H9 (cell line): ENCODE measurements at places on chromosomes 2 and 18.

DNA sequence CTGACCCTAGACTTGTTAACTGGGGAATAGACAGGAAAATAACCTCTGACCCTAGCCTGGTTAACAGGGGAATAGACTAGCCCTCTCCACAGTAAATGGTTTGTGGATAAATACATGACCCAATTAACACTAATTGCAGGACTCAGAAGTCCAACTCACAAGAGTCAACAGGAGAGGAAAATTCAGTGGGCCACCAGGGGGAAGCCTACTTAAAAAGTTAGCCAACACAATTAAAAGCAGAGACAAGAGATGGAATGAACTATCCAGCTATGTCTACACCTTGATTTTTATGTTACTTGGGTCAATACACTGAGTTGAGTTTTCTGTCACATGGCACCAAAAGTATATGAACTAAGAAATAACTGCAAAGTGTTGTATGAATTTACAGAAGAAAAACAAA lies 158.8 kb upstream of the SLC39A10 start:
- DNase-seq, result peak; percentile 50

DNA sequence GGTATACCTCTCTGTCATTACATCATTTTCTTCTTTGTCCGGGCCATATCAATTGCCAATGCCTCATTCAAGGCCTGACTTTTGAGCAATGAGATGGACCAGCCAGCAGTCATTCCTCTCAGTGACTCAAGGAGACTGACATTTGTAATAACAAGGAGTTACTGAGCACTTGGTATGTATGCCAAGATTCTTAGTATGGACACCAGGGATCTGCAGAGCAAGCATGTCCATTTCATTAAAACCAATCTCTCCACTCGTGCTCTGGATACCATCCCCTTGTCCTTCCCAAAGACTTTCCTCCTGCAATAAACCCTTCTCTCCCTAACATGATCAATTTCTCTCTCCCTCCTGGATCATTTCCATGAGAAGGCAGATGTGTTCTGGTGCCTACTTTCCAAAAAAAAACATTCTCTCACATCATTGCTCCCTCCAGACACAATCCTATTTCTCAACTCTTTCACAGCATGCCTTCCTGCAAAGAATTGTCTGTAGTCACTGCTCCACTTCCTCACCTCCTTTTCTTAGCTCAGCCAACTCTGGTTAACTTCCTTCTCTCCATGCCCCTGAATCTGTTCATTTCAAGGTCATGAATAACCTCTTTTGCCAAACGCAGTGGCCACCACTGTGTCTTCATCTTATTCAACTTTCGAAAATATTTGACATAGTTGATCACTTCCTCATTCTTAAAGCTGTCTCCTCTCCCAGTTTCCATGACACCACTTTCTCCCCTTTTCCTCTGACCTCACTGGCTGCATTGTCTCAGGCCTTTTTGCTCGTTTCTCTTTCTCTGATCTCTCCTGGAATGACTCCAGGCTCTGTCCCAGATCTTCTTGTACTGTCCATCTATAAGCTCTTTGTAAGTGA lies 102.8 kb upstream of the CYP1B1 start:
- no peak for DNase-seq

- no peak for DNase-seq
Measured at GRCh38 chr18:7205346-7205745, 25.5 kb upstream of the LRRC30 start.

GRCh38 chr2:109337221-109337620 lies 208.2 kb downstream of the SH3RF3 start:
- DNase-seq, result peak; percentile 6

GRCh38 chr2:203097735-203098134 lies 83.1 kb downstream of the NBEAL1 start:
- no peak for DNase-seq

GRCh38 chr2:29242621-29243375 lies 127.6 kb downstream of the CLIP4 start:
- DNase-seq, result no peak

DNA sequence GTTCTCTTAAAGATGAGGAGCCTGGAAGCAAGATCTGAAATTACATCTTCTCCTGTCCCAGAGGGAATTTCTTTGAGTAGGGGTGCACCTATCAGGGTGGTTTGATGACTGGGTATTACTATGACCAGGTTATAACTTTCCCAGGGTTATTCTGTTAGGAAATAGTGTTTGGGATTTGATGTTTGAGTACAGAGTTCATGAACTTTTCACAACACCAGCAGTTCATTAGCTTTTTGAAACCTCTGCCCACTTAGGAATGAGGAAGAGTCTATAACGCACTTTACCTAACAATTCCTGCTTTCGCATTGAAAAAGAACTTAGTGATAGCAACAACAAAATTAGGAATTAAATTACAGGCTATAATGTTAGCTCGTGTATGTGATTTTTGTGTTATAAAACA lies 58.6 kb downstream of the ALMS1 start:
- no peak for DNase-seq

- DNase-seq, result peak; percentile 46
Measured at GRCh38 chr2:104866122-104866864, 12.4 kb downstream of the POU3F3 start.

- DNase-seq, result no peak
Measured at GRCh38 chr2:181430406-181431118, 26.6 kb upstream of the ITGA4 start.

GRCh38 chr2:73642338-73643018 lies at the start of gene NAT8:
Gene NAT8, minus strand, starts transcription at chr2:73642422. Its CDS starts 794 bp downstream, at chr2:73641628.
- no peak for DNase-seq

DNA sequence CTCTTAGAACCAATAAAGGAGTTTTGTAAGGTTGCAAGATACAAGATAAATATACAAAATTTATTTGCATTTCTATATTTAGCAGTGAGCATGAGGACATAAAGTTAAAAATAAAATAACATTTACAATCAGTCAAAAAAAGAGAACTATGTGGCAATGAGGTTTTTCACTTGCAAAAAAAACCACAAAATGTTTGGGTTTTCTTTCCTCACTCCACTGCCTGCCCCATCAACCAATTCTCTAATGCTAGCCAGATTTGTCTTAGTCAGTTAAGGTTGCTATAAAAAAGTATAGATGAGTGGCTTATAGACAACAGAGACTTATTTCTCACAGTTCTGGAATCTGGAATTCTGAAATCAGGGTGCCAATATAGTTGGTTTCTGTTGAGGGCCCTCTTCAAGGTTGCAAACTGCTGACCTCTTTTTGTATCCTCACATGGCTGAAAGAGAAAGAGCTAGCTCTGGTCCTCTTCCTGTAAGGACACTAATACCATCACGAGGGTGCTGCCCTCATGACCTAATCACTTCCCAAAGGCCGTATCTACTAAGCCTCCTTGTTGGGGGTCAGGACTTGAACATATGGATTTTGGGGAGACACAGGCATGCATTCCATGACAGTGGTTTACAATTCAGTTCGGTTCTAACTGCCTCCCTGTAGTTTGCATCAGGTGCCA lies 566.2 kb downstream of the GALR1 start:
- no peak for DNase-seq

GRCh38 chr2:74843433-74843832 lies 9.5 kb downstream of the HK2 start:
- no peak for DNase-seq

- no peak for DNase-seq
Measured at GRCh38 chr2:189553504-189554088, 27.0 kb downstream of the SLC40A1 start.
